ENCODE measurements at places on chromosomes 1 and 21.

- no peak for DNase-seq
These were observed 23.7 kb upstream of the FMO2 start for GRCh38 chr1:171161431-171161830.

DNA sequence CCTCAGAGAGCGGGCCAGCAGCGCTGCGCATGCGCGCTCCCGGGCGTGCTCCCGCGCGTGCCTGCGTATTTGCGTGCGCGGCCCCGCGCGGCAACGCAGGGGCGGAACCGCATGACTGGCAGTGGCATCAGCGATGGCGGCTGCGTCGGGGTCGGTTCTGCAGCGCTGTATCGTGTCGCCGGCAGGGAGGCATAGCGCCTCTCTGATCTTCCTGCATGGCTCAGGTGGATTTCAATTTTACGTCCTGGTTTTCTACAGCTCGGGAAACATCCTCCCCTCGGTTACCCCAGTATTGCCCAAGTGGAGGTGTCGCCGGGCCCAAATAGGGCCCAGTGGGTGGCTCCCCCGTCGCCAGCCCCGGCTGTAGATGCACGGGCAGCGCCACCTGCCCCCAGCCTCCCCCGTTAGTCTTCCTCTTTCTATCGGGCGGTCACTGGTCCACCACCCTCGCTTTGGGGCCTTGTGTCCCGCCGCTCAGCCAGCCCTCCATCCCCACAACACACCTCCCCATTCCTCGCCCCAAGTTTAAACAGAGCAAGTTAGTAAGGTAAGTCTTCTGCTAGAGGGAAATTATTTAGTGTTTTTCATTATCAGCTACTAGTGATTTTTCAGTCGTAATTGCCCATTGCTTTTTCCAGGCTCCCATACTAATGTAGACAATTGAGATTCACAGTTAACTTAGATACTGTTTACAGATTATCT is at the start of gene LYPLAL1:
TSS of gene LYPLAL1 (plus strand) at position 121 of the 702 bp plus-strand sequence. CDS start at position 134, 13 bp downstream.
- peak; percentile 77 for DNase-seq

DNA sequence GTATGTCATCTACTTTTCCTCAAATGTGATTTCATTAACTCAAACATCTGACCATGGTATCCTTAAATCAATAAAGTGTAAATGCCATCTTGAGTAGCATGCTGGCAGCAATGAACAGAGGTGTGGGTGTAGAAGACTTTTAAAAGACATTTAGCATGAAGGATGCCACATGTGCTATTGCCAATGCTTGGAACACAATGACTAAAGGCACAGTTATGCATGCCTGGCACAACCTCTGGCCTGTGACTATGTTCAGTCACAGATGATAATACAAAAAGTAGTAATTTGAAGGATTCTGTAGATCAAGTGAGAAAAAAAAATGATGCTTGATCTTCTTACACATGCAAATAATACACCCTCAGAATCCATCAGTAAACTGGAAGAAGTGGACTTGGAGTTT is 938.9 kb upstream of the ADGRL4 start:
- DNase-seq, result no peak

- no peak for DNase-seq
These were observed 89.7 kb downstream of the GTF2B start for GRCh38 chr1:88801575-88802208.

- no peak for DNase-seq
These were observed 53.5 kb downstream of the ASH1L start for GRCh38 chr1:155509064-155509463.

DNA sequence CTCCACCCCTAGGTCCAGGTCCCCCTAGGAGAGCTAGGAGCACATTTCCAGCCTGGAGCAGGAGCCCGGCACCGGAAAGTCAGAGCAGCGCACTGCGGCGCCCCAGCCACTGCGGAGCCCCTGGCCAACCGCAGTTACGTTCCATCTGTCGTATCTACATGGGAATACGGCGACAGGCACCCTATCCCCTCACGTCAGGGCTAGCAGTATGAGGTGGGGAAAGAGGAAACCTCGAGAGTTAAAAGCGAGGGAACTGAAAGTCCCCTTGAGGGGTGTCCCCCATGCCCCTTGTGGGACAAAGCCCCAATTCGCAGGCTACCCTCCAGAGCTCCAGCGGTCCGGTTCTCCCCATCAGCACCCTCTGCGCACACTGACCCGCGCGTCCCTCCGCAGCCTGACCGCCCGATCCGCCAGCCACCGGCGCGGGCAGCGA is 995 bp downstream of the COLGALT2 start:
- no peak for DNase-seq

GRCh38 chr21:45132841-45133573 is 58.6 kb downstream of the ADARB1 start:
- no peak for DNase-seq

GRCh38 chr1:167964646-167965045 is 27.8 kb upstream of the MPC2 start:
- DNase-seq, result no peak

GRCh38 chr1:10484521-10484920 is 9.8 kb downstream of the PEX14 start:
- DNase-seq, result no peak

DNA sequence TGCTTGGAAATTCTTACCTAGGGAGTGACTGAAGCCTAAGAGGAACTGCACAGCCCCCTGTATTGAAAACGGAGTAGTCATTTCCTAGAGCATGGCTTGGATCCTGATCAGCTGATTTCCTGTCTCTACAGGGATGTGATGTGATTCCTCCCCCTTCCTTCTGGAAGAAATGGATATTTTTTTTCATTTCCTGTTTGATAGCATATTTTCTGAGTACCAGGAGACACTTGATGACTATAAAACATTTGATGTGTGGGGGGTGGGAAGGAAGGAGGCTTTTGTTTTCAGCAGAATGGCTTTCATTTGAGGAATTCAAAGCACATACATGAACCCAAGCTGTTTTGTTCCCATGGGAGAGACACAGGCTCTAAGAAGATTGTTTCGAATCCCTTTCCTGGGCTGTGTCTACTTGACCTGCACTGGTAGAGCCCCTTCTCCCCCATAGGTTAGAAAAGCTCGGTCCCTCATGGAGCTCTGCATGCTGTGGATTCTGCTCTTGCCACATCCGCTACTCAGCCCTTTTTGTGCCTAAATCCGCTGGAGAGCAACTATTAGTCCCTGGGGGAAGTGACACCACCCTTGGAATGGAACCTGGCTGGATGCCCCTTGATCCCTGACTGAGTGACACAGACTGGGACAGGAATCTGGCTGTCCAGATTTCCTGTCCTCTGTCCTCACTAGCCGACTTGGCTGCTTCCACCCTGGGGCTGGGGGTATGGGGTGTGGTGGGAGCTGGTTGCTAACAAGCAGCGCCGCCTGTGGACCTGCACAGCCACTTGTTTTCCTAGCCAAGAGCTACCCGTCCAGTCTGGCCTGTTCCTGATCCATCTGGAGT is 71.8 kb upstream of the MACF1 start:
- no peak for DNase-seq

GRCh38 chr21:42118901-42119300 is 47.8 kb downstream of the UMODL1 start:
- no peak for DNase-seq

DNA sequence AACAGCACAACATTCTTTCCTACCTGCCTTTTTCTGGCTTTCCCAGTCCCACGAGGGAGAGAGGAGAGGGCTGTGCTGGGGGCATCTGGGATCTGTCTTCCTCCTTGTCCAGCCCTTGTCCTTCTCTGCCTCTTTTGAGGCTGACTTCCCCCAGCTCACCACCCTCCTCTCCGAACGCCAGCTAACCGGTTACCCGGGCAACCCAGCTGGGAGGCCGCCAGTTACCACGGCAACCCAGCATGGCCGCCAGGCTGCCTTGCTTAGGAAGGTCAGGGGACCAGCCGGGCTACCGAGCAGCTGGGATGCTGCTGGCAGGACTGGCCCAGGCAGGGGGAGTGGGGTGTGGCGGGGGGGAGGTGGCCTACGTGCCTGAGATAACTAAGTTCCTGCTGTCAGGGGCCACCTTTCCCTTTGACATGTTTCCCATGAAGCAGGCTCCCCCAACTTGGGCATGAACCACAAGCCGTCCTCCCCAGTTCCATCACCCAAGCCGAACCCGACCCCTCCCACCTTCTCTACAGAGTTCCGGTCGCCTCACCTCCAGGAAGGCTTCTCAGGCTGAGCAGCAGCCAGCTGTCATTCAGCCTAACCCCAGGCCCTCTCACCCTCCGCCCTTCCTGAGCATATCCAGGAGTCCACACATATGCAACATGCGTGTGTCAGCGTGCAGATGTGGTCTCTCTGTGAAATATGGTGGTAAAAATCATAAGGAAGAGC is 8.7 kb downstream of the PLEKHA6 start:
- no peak for DNase-seq

GRCh38 chr1:238767321-238767720 is 619.0 kb upstream of the CHRM3 start:
- no peak for DNase-seq

- no peak for DNase-seq
These were observed 1.9 kb downstream of the ETV3L start for GRCh38 chr1:157097692-157098091.

DNA sequence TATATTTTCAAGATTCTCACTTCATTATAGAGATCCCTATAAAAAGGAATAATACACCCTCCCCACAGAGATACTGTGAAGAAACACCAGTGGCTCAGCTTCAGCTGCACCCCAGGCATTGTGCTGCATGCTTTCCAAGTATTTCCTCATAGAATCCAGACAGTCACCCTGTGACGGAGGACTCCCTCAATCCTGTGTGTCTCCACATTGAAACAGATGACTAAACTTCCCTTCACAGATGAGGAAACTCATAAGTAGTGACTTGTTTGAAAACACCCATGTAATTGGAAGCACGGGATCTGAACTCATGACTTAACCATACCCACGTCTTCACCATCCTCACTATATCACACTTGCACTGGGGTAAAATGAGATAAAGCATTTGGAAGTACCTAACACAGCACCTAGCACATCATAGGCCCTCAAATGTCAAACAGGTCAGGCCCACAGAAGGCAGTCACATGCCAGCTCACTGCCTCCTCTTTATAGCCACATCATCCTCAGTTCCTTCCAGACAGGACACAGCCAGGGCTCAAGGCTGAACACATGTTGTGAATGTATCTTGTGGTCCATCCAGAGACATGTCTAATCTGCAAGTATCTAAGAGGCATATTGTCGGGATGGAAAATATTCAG is 55.2 kb downstream of the GPR161 start:
- DNase-seq, result no peak

DNA sequence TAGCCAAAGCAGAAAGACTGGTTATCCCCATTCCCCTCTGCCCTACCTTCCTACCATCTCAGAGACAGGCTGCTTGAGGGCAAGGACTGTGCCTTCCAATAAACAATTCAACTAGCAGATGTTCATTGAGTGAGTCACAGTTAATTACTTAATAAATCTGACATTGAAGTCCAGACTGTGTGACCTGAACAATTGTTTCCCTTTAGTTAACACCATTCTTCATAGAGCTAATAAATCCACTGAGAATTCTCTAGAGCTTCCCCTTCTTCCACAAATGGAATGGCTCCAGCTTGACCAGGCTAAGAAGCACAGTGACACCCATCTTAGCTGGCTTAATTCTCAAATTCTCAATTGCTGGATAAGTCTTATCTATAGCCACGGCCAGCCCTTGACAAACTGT is 61.9 kb upstream of the GJA5 start:
- no peak for DNase-seq

GRCh38 chr1:93591676-93592550 is 89.7 kb downstream of the BCAR3 start:
- no peak for DNase-seq

GRCh38 chr1:19872190-19872589 is 10.0 kb upstream of the OTUD3 start:
- DNase-seq, result no peak

- no peak for DNase-seq
These were observed 19.2 kb downstream of the HOOK1 start for GRCh38 chr1:59833991-59834390.

DNA sequence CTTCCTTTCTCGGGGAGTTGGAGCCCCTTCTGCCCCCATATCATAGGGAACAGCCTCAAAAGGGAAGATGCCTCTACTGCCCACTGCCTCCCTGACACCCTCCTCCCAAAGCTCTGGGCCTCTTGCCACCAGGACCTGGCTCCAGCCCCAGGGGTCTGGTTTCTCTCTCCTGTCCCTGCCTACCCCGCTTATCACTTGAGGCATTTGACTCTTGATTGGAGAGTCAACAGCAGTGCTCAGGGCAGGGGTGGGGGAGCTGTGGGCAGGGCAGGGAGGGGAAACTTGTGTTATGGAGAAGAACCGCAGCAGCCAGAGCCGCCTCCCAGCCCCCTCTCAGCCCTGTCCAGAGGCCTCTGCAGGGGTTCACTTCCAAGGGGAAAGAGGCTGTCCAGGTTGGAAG is 573 bp downstream of the TRIM63 start:
- no peak for DNase-seq

DNA sequence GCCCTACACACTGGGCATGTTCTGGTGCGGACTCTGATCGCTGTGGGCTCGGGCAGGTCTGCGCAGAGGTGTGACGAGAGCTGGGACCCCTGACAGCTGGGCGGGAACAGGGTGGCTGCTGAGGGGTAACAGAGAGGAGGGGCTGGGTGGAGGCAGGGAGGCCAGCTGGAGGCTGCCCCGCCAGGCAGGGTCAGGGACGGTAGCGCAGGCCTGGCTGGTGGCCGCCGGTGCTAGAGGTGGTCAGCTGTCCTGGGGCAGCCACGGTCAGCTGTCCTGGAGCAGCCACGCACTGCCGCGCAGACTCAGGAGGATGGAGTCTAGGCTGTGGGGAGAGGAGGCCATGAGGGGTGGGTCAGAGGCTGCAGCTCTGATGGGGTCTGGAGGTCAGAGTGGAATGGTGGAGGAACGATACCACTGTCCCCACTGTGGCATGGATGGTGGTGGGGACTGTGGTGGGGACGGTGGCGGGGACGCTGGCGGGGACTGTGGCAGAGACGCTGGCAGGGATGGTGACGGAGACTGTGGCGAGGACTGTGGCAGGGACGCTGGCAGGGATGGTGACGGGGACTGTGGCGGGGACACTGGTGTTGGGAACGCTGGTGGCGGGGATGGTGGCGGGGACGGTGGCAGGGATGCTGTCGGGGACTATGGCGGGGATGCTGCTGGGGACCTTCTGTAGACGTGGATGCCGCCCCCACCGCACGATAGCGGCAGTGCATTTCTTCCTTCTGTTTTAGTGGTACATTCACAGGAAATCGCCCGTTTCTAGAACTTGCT is 21.3 kb upstream of the LRRC3 start:
- no peak for DNase-seq

DNA sequence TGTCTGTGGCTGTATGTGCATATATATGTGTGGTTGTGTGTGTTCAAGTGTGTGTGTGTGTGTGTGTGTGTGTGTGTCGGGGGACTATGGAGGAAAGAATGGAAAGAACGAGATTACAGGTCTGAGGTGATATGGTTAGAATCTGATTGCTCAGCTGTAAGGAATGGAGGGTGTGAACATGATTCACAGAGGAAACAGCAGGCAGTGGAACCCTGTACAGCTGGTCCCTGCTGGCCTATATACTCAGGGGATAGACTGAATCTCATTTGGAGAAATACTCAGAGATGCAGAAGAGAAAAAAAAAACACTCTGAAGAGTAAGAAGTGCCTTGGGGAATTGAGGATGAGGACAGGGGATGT is 180.1 kb upstream of the ESRRG start:
- DNase-seq, result no peak

DNA sequence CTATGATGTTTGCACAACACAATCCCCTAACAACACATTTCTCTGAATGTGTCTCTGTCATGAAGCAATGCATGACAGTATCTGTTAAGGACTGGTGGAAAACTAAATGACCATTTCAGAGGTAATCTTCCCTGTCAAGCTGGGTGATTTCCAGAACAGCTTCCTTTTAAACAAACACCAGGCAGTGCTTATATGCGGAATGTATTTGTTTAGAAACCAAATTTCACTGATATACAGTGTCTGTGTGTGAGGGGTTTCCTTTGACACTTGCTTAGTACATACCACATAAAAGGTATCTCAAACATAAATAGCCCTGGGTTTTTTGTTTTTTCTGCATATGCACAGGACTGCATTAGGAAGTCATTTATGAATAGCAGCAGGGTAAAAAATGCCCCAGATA is 95.6 kb downstream of the TGFBR3 start:
- no peak for DNase-seq
